ENCODE measurements at places on chromosomes 5 and 9.

GRCh38 chr5:143449772-143450171, 46.3 kb upstream of the NR3C1 start:
- no peak for DNase-seq

DNA sequence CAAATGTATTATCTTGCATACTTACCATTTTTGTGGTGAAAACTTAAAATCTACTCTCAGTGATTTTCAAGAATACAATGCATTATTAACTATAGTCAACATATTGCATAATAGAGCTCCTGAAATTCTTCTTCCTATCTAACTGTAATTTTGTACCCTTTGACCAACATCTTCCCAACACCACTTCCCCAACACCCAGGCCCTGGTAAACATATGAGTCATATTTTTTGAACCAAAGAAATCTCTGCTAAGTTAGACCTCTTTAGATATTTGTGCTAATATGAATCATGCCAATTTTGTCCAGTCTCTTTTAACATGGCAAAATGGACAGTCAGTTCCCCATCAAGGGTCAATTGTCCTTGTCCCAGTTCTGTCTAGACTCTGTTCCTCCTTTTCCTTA, 18.5 kb upstream of the RGS7BP start:
- DNase-seq, result no peak

DNA sequence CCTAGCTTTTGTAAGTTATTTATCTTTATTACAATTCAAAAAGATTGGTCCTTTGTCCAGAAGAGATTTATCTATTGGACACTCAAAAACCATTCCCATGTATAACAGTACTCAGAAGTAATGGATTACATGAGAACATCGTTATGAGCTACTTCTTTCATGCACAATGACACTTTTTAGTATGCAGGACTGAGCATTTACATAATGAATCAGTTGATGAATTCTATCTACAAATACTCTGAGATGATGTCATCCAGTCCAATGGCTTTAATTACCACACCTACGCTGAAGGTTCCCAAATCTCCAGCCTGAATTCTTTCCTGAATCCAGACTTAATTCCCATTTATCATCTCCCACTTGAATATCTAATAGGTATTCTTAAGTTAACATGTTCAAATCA, 75.3 kb downstream of the PTBP3 start:
- no peak for DNase-seq

GRCh38 chr9:138042640-138043039, 165.1 kb downstream of the CACNA1B start:
- DNase-seq, result no peak

GRCh38 chr9:72156586-72156985, 7.3 kb downstream of the GDA start:
- DNase-seq, result no peak

DNA sequence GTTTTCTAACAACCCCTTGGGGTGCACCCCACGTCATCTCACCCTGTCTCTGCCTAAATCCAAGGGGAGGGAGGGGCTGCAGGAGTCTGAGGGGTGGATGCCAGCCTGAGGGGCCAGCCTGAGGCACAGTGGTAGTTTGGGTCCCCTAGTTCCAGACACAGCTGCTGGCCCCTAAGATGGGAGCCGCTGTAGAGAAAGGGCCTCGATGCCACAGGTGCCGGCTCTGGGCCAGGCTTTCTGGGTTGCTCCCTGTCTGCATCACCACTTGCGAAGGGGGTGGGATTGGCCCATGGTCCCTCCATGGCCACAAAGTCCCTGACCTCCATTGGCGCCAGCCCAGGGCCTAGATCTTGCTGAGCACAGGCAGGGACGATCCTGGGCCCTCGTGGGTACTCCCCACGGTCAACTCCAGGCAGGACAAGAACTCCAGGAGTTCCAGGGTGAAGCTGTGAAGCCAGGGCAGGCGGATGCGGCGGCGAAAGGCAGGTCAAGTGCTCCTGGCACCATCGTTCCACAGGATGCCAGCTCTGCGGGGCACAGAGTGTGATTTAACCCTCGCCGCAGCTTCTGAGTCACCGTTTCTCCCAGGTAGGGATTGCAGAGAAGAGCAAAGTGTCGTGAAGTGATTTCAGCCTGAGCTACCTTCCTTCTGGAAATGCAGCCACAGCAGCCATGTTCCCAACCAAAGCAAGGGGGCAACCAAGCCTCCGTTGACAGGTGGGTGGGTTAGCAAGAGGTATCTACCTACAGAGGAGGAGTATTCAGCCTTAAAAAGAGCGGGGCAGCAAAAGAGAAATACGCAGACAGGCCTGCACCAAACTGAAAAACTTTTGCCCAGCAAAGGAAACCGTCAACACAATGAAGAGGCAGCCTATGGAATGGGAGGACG, 41.6 kb upstream of the EXOC3 start:
- DNase-seq, result no peak

GRCh38 chr5:24767086-24767485, 122.3 kb upstream of the CDH10 start:
- no peak for DNase-seq

DNA sequence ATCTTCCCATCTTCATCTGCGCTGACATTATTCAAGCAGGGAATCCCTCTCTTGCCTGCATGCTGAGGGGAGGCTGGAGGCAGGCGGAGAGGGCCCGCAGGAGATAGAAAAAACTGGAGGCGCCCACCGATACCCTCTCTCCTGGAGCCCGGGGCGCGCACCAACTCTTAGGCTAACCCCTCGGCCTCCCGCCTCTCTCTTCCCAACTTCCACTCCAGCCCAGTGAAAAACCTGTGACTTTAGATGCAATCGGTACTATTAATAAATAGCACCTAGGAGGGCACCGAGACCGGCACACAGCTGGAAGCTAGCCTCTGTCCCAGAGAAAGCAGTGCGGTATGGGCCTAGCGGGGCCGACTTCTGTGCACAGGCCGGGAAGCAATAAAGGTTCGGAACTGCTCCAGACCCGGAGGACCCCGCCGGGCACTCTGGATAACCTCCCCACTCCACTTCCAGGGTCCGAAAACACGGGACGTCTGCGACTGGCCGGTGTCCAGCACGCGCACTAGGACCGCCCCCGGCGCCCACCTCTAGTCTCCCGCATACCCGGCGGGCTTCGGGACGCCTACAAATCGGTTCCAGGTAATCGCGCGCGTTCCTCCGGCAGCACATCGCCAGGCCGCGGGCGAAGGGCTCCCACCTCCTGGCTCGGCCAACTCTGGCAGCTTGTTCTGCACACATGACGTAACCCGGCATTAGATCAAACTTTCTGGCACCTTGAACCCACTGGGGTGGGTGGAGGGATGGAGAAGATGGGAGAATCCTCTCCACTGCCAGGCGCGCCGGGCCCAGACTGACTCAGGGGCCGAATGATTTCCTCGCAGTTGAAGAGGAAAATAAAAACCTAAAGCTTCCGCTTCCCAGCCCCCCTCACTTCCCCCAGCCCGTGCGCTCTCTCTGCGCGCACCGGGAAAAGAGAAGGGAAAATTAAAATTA, 1.4 kb downstream of the EFNA5 start:
- no peak for DNase-seq

GRCh38 chr9:82539146-82539545, 523.8 kb downstream of the RASEF start:
- DNase-seq, result no peak

DNA sequence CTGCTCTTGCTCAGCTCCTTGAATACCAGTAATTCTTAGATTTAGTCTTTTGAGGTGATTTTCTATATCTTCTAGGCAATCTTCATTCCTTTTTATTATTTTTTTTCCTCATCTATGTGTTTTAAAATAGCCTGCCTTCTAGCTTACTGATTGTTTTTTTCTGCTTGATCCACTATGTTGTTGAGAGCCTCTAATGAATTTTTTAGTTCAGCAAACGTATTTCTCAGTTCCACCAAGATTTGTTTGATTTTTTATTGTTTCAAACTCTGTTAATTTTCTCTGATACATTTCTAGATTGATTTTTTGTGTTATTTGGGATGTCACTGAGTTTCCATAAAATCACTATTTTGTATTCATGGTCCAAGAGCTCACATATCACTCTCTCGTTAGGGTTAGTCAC, 9.5 kb downstream of the POLK start:
- DNase-seq, result no peak

GRCh38 chr5:133459474-133460160, 152.7 kb downstream of the FSTL4 start:
- DNase-seq, result no peak

DNA sequence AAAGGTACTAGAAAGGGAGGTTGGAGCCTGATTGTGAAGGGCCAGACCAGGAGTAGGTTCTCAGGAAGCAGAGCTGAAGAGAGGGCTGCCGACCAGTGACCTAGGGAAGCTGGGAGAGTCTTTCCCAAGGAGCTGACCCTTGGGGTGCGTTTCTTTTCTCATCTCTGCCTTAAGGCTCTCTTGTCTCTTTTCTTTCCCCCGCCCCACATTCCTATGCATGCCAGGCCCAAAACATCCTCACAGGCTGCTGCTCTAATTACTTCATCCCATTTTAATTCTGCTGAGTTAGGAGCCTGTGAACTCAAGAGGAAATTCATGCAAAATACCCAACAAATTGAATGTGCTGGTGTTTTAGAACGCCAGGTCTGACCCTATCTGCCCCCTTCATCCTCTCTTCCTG, 46.9 kb upstream of the HSPA9 start:
- DNase-seq, result no peak

GRCh38 chr9:129071526-129072126, 9.3 kb upstream of the DOLPP1 start:
- DNase-seq, result no peak

DNA sequence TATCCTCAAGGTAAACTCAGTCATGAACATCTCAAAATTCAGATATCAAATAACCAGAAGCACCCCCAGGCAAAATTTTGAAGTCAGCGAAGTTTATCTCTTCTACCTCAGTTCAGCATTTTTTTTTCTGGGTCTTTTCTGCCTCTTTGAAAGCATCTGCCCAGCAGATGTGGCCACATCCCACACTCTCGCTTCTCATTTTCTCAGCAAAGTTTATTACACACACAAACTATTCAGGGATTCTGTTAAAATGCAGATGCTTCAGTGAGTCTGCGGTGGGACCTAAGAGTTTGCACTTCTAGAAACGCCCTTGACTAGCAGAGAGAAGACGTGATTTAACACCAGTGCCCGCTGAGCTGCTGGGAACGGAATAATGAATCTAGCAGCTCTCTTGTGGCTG, 19.3 kb downstream of the RASEF start:
- DNase-seq, result no peak

DNA sequence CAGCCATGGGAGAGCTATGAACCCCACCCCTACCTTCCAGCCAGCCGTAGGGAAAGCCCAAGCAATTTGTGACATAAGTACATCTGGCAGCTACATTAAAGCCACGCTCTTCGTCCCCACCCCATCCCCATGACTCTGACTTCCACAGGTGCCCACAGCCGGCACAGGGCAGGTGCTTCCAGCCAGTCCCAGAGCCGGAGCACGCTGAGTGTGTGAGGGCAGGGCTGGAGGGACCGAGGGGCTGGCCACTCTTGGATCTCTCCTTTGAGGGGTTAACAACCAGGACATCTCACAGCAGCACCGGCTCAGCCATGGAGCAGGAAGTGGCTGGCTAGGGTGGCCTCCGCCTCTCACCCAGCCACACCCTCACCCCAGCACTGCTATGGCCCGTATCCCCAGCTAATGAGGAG, 2.4 kb upstream of the FAM78A start:
- no peak for DNase-seq

DNA sequence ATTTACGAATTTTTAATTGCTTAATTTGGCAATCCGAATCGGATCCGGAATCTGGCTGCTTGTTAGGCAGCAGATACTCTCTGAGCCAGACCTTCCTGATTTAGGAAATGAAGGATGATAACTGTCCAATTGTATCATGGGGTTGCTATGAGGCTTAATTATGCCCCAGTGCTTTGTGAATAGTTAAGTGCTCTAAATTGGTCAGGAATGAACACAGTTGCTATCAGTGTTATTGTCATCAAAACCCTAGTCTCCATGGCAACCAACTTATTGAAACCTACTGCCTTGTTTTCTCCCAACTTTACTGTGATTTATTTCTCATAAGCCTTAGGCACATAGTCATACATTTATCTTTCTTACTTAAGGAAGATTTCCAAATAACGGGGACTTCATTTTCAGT, 47.9 kb downstream of the MAMDC2 start:
- DNase-seq, result no peak

DNA sequence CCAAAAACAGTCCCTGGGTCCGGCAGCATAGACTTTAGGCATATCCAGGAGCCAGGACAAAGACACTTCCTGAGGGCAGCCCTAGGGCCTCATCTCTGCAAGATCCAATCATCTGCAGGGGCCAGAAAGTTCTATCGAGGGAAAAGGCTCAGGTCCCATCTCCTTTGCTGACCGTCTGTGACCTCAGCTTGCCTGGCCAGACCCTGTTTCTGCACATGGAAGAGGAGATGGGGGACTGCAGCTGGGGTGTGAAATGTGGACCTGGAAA, 51.0 kb upstream of the FCN1 start:
- no peak for DNase-seq

DNA sequence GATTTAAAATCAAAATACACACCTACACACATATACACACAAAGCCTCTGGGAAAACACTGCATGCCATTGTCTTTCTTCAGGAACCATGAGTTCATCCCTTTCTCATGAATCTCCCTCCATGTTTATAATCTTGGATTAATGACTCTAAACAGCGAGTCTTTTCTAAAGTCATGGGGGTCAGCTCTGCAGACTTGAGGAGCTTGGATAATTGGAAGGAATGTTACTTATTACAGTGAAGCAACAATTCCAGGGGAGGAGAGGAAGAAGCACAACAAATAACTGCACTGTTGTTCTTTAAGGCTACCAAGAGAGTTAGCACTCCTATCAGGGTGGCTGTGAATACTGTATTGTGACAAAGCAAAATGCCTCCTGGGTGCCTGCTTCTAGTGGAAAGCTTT, 444.7 kb downstream of the ANXA1 start:
- no peak for DNase-seq

- no peak for DNase-seq
These were observed 446.4 kb downstream of the RASEF start for GRCh38 chr9:82616545-82616944.

DNA sequence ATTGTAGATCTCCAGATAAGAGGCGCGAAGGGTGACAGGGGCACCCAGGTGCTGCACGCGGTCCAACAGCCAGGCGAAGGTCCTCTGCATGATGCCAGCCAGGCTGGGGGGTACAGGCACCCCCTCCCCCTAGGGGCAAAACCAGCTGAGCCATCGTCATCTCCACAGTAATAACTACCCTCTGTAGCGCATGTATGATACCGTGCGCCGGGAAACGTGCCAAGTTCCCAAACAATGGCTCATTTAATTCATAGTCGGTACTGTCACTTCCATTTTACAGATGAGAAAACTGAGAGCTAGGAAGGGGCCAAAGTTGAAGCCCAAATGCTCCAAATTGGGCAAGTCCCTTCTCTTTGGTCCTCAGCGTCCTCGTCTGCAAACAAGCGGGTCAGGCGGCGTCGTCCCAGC, 1.5 kb downstream of the KIF12 start:
- no peak for DNase-seq

DNA sequence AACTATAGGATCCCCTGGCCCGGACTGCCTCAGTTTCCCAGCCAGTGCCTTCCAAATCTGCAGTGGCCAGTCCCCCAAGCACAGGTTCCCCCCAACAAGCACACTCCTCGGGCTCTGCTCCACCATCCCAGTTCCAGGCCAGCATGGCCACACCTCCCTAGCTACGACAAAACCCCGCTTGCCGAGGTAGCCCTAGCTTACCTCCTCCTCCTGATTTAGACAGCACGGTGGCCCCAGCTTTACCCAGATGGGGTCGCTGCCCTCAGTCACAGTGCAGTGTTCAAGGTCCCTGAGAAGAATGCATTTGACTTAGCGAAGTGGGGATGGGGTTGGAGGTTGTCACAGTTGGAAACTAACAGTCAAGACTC, 40.8 kb upstream of the GARNL3 start:
- no peak for DNase-seq

Data from activated CD8-positive, alpha-beta memory T cell treated with anti-CD3 and anti-CD28 coated beads for 48 hours (primary cell).